ENCODE measurements at places on chromosomes 11 and 22.

- DNase-seq = no peak
Observed at GRCh38 chr22:42203609-42204008, 66.8 kb downstream of the TCF20 start.

DNA sequence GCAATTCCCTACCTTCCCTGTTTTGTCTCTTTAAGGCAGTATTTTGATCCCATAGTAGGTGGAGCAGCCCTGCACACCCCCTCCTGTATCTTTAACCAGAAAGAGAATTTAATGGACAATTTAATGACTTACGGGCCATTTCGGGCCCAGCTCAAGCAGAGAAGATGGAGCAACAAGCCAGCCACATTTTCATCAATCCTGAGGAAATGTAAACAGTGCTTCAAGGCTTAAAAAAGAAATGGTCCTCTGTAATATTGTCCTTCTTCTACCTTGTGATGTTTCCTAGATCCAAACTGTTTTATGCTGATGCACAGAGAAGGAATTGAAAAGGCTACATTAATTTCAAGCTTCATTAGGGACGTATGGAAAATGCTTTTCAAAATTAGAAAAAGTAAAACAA is 88.6 kb downstream of the MTMR3 start:
- DNase-seq = no peak

DNA sequence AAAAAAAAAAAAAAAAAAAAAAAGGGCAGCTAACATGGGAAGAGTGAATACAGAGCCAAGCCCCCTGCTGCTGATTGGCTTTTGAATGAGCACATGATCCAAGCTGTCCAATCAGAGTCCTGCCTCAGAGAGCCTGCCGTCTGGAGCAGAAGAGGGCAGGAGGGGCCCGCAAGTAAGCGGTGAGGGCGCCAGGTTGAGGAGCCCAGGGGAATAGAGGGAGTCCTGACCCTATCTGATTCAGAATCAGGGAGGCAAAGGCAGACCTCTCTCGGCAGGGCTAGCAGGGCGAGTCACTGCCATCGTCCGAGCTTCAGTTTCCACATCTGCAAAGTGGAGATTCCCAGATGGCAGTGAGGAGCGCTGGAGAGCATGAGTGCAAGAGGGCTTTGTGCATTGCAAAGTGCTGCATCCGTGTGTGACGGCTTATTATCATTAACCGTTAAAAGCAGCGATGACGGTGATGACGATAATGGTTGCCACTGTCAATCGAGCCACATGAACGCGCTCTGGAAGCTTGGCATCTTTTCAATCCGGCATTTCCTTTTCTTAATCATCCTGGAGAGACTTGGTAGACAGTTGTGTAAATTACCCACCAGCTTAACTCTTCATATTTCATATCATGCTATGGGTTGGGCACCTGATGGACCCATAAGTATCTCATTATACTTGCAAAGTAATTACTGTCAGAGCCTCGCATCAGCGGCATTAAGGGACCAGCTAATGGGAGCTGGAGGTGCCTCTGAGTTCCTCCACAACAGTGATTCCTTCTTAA is 68.6 kb upstream of the ATXN10 start:
- no peak for DNase-seq

DNA sequence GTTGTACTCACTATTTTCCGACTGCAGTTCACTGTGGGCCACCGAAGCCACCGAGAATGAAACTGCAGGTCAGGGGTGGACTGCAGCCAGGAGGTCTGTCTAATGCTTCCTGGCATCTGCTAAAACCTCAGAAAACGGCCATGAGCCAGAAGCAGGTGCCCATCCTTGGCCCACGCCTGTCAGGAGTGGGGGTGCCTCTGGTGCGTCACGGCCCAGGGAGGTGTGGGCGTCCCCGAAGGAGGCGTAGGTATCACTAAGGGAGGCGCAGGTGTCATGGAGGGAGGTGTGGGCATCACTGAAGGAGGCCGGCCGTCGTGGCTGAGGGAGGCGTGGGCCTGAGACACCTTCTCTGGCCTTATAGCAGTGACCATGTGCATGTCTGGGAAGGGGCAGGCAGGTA is 456.2 kb downstream of the TBC1D22A start:
- peak; percentile 25 for DNase-seq

DNA sequence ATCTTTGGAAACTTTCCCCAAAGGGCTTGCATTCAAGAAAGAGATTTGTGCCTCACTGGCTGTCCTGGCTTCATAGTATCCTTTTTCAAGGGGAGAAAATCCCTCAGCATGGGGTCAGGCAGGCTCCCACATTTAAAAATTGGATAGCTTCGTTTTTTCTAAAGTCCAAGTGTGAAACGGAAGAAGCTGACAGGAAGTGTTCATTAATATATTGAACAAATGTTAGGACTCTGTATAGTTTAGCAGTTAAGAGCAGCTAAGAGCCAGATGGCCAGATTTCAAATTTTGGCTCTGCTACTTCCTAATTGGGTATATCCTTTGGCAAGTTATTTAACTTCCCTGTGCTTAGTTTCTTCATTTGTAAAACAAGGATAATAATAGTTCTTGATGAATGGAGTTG is 354.9 kb upstream of the FAT3 start:
- DNase-seq = no peak

DNA sequence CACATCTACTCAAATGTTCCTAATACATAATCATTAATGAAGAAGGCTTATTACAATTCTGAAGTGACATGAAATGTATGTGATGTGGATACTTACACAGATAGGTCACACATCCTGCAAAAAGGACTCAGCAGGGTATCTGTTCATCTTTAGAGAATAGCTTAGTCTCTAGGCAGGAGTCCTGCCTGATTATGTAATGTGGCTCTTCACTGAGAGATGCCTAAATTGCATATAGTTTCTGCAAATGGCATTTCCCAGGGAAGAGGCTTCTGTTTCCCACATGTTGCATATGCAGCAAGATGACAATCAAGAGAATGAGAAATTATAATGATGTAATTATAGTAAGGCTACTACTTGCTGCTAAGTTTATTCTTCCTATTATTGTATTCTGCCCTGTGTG is 58.8 kb upstream of the SLC36A4 start:
- no peak for DNase-seq

- no peak for DNase-seq
Observed at GRCh38 chr22:24191381-24191841, 10.1 kb downstream of the SUSD2 start.

- DNase-seq = no peak
Observed at GRCh38 chr11:39910087-39910486, 1549.4 kb downstream of the LRRC4C start.

- DNase-seq = peak; percentile 84
Observed at GRCh38 chr22:20979243-20979809, 2.8 kb upstream of the LZTR1 start.

DNA sequence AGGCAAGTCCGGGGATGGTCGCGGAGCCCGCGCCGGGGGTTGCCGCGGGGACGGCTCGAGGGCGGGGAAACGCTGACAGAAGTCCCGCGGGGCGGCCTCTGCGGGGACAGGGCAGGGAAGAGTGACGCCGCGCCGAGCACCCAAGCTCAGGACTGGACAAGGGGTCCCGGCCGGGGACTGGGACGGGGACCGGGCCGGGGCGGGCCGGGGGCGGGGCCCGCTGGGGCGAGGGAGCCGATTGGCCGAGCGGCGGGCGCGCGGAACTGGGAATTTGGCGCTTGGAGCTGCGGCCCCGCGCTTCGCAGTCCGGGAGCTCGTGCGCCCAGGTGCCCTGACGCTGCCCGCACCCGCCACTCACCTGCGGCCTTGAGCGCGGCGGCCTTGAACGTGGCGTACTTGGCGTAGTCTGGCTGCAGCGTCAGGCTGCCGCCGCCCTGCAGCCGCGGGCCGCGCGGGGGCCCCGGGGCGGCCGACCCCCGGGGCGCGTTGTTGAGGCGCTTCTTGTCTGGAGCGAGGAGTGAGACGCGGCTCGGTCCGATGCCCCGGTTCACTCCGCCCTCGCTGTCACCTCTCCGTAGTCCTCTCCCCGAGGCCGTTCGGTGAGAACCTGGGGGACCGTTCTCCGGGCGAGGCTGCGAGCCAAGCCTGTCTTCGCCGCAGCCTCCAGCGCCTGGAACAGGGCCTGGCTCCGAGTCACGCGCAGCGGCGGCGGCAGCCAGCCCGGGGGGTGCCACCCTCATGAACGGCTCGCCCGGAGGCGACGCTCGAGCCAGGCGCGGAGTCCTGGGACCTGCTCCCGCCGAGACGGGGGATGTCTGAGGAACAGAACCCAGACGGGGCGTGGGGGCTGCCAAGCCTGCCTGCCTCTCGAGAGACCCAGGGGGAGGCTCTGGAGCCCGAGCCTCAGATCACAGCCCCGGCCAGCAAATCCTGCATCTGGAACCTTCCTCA is 4.5 kb downstream of the SHISA8 start:
- DNase-seq = peak; percentile 75

- no peak for DNase-seq
Observed at GRCh38 chr11:11391796-11392463, 38.9 kb upstream of the CSNK2A3 start.

GRCh38 chr22:25569361-25569760 is 4.9 kb downstream of the GRK3 start:
- no peak for DNase-seq

DNA sequence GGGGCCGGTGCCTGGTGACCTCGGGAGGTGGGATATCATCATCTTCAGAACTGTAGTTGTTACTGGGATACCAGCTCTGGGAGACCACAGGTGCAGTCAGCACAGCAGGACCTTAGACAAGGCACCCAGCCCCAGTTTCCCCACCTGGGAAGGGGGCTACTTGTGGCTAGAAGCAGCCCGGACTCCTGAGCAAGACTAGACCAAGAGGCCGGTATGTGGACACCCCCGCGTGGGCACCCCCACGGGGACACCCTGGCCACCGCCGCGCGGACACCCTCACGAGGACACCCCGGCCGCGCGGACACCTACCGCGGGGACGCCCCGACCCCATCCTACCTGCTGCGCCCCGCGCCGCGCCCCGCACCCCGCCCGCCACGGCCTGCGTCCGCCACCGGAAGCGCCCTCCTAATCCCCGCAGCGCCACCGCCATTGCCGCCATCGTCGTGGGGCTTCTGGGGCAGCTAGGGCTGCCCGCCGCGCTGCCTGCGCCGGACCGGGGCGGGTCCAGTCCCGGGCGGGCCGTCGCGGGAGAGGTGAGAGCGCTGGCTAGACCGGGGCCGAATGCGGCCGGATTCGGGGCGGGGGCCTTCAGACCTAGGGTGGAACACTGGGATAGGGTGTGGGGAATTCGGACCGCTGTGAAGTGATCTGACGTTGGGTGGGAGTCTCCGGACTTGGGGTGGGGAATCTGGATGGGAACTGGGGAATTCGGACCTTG is at the start of the genes COMT and TXNRD2:
COMT (plus strand) TSS at position 408 of the 718 bp plus-strand sequence. CDS start 20,755 bp downstream, outside the sequence.
TXNRD2 (minus strand) TSS at position 454 of the 718 bp plus-strand sequence; CDS start at position 439, 15 bp downstream.
- DNase-seq = peak; percentile 89

DNA sequence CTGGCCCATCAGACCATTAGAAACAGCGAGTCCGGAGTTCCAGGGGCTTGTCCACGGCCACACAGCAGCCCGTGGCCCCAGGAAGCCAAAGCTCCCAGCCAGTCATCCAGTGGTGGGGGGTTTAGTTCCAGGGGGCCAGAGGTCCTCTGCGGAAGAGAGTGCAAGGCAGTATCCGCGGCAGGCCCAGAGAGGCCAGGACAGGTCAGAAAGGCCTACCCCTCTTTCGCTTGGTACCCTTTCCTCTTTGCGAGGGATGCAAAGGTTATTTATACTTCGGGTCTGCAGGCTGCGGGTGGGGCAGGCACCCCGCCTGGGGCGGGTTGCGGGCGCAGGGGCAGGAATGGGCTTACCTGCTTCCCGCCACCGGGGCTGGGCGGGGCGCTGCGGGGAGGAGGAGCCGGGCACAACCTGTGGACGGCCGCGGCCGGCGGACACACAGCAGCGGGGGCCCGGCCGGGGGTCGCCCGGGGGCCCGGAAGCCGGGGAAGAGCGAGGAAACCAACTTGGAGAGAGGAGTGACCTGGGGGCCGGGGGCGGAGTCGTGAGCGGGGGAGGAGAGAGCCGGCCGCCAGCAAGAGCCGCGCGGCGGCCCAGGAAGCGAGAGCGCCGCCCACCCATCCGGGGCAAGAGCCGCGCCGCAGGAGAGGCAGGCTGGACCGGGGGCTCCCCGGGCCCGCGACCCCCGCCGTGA is at the start of gene SH3BP1:
SH3BP1 (plus strand) TSS at position 600 of the 691 bp plus-strand sequence. CDS start 119 bp downstream, outside the sequence.
- DNase-seq = peak; percentile 84

GRCh38 chr11:58575377-58576020 is at the start of gene LPXN:
TSS of gene LPXN (minus strand) at chr11:58575856. CDS start at chr11:58575772, 84 bp downstream.
- DNase-seq = peak; percentile 74

DNA sequence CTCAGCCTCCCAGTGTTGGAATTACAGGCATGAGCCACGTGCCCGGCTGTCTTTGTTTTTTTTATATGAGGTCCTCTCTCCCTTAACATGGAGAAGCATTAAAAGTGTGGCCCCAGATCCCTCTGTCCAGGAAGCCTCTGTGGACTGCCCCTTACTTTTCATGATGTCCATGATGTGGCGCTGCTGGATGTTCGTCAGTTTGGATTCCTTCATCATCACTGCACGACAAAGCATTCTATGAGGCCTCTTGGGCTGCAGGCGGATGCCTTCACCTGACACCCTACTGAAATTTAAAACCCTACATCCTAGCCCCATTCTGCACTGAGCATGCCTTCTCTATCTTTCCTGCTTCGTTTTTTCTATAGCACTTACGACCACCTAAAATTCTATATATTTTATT is 2.1 kb downstream of the C22orf23 start:
- DNase-seq = no peak

GRCh38 chr22:27133019-27133431 is 475.6 kb downstream of the MIAT start:
- no peak for DNase-seq

DNA sequence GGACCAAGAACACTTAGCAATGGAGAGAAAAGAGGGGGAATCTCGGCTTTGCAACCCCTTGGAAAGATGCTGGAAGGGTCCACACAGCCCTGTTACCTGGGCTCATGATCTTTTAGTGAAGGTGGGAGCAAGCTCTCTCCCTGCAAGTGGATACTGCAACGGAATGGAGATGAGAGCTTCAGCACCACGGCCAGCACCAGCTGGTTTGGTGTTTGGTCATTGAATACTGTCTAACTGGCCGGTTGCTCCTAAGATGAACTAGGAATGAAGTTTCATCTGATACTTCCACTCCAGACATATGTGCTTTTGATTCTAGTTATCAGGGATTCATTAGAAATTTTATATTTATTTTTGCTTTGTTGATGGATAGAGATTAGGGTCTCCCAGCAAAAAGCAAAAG is 16.3 kb downstream of the HTR3A start:
- DNase-seq = no peak

- no peak for DNase-seq
Observed at GRCh38 chr22:42721045-42721434, 370 bp upstream of the A4GALT start.

- no peak for DNase-seq
Observed at GRCh38 chr11:17649261-17649660, 70.1 kb upstream of the MYOD1 start.

- no peak for DNase-seq
Observed at GRCh38 chr11:32576456-32576855, 7.2 kb upstream of the EIF3M start.

GRCh38 chr11:15976433-15977045 is 379.8 kb downstream of the SOX6 start:
- no peak for DNase-seq

DNA sequence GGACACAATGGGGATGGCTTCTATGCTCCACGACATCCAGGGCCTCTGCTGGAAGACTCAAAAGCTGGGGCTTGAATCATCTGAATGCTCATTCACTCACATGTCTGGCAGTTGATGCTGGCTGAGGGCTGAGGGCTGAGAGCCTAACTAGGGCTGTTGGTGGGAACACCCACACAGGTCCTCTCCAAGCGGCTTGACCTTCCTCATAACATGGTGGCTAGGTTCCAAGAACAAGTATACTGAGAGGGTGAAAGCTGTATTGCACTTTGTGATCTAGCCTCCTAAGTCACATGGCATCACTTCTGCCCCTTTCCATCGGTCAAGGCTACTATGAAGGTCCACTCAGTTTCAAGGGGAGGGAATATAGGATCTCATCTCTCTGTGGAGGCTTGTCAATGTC is 7.5 kb downstream of the TMEM151A start:
- no peak for DNase-seq

GRCh38 chr11:45089251-45089650 is 57.2 kb upstream of the PRDM11 start:
- no peak for DNase-seq

All from activated CD8-positive, alpha-beta memory T cell treated with anti-CD3 and anti-CD28 coated beads, Interleukin-2, amount 50 U/mL, for 48 hours (primary cell).